ENCODE measurements at places on chromosomes 6 and 20.

- DNase-seq: no peak
Observed at GRCh38 chr6:105986998-105987397, 99.1 kb upstream of the PRDM1 start.

DNA sequence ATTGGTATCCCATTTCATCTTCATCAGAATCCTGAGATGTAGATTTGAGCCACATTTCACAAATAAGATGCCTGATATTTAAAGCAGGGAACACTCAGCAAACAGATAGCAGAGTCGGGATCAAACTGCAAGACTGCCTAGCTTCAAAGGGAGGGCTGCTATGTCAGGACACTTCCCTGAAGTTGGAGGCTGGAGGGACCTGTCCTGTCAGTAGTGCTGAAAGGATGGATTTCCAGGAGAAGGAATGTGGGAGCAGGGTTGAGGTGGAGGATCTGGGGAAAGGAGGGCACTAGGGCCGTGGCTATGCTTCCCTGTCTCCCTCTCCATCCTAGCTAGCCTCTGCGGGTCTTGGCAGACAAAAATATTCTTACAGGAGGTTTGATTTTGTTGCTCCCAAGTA lies 32.2 kb downstream of the COX4I2 start:
- DNase-seq: no peak

GRCh38 chr6:164749221-164750064 lies 560.0 kb downstream of the C6orf118 start:
- no peak for DNase-seq

DNA sequence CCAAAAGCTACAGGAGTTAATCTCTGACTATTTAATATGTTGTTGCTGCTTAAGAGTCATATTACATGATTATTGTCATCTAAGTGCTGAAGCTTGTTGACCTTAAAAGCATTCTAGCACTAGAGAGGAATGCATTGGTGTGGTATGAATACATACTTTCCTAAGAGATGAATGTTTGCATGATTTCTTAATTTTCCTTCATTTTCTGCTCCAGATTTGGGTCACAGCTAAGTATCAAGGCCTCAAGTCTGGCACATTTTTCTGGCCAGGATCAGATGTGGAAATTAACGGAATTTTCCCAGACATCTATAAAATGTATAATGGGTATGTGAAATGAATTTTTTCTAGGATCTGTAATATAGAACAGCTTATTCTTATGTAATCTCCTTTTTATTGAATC lies 53.6 kb downstream of the ENPP1 start:
- DNase-seq: no peak

DNA sequence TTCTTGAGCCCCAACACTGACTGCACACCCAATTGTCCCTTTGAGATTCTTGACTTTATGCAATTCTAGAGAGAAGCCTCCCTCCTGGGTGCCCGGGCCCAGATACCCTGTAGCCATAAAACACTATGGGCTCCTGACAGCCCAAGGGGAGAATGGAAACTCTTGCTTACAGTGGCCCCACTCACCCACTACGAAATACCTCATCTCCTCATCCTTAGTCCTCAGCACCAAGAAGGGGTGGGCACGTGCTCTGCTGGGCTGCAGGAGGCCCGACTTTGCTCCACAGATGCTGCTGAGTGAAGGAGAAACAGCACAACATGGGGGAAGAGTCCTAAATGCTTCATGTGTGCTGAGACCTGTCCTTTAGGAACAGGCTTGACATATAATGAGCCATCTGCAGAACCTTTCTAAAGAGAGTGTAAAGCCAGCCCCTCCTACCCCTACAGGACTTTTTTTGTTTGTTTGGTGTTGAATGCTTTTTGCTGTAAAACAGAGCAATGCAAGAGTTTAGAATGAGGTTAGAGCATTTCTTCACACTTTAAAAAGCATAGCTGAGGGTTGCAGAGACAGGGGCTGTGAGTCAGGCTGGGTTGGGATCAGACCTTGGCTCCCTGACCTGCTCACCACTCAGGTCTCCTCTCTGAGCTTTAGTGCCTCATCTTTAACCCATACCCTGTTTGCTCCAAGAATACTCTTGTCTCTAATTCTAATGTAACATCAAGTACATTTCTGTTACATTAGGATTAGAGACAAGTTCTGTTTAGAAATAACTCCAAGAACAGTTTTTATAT lies 17.6 kb upstream of the SIRPG start:
- DNase-seq: no peak

DNA sequence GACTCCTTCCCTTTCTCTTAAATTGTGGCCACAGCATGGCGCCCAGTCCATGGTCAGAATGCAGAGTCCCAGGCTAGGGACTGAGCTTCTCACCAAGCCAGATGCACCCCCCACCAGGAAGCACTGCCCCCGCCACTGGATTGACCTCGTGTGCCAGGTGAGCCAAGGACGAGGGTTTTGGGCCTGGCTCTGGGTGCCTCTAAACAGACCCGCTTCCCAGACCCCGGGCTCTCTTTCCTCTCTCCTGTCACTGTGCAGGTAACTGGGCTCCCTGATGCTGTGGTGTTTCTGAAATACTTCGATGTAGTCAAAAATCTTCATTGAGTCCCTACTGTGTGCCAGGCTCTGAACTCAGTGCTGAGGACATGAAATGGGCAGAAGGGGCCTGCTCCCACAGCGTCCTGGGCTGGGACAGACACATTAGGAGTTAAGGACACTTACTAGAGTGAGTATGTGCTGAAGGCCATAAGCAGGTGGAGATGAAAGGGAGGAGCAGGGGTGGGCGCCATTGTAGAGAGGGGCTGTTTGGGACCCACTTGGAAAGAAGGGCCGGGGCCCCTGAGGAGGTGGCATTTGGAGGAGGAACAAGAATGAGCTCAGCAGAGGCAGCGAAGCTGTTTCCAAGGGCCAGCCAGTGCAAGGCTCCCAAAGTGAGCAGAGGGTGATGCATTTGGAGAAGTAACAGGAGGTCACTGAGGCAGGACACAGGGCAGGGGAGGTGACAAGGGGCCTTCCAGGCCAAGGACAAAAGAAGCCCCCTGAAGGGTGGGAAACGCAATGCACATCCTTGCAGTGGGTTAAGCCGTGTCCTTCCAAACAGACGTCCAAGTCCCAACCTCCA lies 217.1 kb downstream of the ANKRD60 start:
- no peak for DNase-seq

DNA sequence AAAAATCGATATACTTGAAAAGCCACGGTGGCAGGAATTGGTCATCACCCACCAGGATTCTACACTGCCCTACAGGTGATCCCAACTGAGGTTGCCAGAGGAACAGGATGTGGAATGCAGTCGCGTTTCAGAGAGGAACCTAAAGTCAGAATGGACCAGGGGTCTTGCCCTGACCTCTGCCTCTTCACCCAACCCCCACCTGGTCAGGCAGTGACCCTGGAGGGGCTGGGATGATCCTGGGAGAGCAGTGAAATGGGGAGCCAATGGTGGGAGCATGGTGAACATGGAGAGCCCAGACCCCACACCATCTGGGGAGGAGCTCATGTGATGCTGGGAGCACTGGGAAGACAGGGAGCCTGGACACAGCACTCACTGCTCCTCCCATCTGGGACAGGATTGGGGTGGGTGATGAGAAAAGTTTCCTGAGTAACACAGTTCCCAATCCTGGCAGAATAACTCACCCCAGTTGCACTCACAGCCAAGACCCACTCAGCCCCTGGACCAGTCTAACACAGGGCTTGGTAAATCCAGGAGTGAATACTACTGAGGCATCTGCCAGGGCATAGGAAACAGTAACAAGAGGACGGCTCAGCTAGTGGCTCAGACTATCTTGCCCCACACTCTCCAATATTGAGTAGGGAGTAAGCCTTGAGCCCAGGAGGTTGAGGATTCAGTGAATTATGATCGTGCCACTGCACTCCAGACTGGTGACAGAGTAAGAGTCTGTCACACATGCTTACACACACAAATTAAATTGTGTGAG lies 1.7 kb upstream of the ULBP2 start:
- no peak for DNase-seq

DNA sequence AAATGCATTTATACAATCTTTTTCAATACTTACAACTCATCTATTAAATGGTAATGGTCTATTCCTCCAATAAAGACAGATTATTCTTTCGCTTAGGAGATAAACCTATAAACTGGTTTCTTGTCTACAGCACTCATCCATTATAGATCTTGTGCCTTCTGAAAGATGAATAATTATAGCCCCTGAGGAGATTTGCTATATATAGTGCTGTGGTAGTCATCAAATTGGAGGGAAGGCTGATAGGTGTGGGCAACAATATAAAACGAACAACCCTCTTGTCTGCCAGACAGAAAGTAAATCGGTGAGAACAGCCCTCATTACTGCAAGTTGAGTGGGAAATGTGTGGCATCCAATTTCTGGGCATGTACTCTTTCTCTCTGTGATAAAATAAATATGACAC lies 292.5 kb upstream of the CNR1 start:
- DNase-seq: peak; percentile 88

DNA sequence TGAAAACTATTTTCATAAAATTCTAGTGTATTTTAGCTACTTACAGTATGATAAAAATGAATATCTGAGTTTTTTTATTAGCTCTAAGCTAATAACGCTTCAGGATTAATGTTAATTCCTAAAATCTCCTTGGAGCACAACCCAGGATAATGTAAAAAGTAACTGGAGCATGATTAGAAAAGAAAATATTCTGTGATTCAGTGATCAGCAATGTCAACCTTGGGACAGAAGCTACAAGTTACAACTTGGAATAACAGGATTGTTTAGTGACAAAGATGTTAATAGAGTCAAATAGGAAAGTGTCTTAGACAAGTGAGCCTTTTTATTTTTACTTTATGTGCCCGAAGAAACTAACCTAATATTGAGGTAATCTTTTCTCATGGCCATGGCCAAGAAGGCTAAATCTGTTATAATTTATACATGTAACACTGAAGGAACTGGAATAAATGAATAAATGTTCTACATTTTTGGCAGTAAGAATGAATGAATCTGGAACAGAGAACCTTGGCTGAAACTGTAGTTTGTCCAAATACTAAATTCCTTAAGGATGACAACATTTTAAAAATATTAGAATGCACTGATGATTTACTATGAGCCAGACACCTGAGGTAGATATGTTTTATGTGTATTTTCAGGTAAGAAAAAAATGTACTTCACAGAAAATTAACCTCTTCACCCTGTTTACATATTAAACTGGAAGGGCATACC lies 994.0 kb downstream of the GRIK2 start:
- no peak for DNase-seq

GRCh38 chr6:52735071-52735470 lies 28.2 kb downstream of the GSTA2 start:
- no peak for DNase-seq

GRCh38 chr20:37686762-37687477 lies 6.9 kb upstream of the CTNNBL1 start:
- DNase-seq: no peak

DNA sequence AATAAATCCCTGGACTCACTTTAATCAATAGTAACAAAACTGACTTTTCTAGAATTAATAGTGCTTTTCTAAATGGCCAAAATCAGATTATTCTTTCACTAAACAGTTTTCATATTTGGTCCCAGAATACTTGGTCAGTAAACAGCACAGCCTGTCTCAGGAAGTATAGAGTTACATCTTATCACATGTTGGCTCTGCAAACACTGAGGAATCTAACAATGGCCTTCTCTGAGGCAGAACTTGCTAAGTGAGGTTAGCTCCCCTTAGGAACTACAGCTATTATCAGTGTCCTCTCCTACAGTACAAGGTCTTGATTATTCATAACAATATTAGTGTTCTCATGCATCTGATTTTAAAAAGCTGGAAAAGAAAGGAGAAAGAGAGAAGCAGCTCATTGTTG lies 1622.8 kb downstream of the HACE1 start:
- peak; percentile 27 for DNase-seq

- no peak for DNase-seq
Observed at GRCh38 chr20:7323957-7324356, 556.5 kb downstream of the BMP2 start.

- DNase-seq: no peak
Observed at GRCh38 chr6:80544976-80545722, 438.7 kb downstream of the BCKDHB start.

DNA sequence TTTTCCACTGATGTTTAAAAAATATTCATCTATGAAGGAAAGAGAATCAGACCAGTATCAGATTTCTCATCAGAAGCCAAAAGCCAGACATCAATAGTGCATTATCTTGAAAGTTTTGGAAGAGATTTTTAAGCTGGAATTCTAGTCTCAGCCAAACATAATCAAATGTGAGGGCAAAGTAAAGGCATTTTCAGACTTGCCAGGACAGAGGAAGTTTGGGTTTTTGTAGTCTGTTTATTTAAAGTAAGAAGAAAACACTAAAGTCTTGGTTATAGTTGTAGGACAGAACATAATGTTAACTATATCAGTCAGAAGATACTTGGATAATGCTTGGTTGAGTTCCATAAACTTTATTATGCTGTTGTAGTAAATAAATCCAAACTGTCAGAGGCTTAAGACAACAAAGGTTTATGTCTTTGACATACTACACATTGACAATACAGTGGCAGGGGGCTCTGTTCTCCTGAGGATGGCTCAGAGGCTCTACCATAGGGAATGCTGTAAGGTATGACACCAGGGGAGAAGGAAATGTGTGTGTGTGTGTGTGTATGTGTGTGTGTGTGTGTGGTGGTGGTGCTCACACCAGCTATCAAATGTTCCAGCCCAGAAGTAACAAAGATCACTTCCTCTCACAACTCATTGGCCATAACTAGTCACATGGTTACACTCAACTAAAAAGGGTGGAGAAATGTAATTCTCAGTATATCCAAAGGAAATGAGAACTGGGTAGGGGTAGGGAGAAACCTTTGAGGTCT lies 26.7 kb upstream of the YWHAB start:
- DNase-seq: no peak

GRCh38 chr6:118661831-118662230 lies 10.4 kb upstream of the CEP85L start:
- DNase-seq: no peak

- peak; percentile 59 for DNase-seq
Observed at GRCh38 chr6:68876792-68877493, 241.9 kb downstream of the ADGRB3 start.

GRCh38 chr20:51660672-51661608 lies 107.2 kb downstream of the ATP9A start:
- DNase-seq: no peak

GRCh38 chr6:79250107-79250514 lies 15.6 kb upstream of the HMGN3 start:
- no peak for DNase-seq

DNA sequence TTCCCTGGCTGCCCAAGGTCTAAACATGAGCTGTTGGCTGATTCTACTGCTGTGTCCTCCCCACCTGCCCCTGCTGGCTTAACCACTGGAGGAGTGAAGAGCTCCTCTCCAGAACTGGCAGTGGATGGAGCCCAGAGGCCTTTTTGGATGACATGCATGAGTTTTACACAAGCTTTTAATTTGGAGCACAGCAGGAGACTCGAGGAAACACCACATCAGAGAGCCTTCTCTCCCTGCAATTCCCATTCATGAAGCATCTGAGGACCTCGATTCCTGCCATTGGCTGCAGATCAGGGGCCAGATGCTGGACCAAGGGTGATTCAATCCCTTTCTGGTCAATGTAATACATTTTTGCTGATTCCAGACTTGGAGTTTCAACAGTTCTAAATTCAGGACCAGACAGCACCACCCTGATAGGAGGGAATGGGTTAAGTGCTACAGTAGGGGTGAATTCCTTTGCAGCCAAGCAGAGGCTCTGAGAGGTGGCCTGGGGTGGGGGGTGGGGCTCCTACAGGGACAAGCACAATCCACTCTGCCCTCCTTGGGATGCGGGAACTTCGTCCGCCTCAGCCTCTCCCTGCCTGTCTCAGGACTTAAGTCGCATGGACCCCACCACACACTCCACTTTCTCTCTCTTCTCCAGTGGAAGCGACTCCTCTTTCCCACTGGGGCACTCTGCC lies 599 bp upstream of the PSORS1C1 start:
- no peak for DNase-seq

GRCh38 chr6:146423452-146423851 lies 120.2 kb upstream of the RAB32 start:
- DNase-seq: no peak
